ENCODE measurements at places on chromosomes 6 and 20. TPM values are rescaled to one million over a fixed set of nuclear protein-coding genes. Genes with fewer than 3 reads are reported as not detected.

GRCh38 chr20:46416421-46416820 lies 10.0 kb upstream of the ELMO2 start:
- no peaks in the 10 kb centered on the region for H3K36me3 ChIP-seq
- H3K27me3 ChIP-seq = no peaks in the 10 kb centered on the region
- H3K27ac ChIP-seq = no peak overlapping the region
- H3K4me3 ChIP-seq = no peak overlapping the region

GRCh38 chr20:57383447-57384347 lies 7.5 kb upstream of the RBM38 start:
- peaks cover 17% of the 10 kb centered on the region for H3K36me3 ChIP-seq
- DNase-seq = no peak
- H3K4me3 ChIP-seq = no peak overlapping the region
- no peak overlapping the region for H3K27ac ChIP-seq

SNAI1 gene
- total RNA-seq = 64.4 TPM

BMP6 gene
- 16.0 TPM for total RNA-seq

- H3K27me3 ChIP-seq = no peaks in the 10 kb centered on the region
- H3K36me3 ChIP-seq = no peaks in the 10 kb centered on the region
- H3K4me1 ChIP-seq = peaks cover 8% of the 10 kb centered on the region
- no peak overlapping the region for H3K4me3 ChIP-seq
Observed at GRCh38 chr6:39224523-39225182, 4.6 kb downstream of the KCNK5 start.

EDN1 gene
- total RNA-seq = 27.8 TPM

DNA sequence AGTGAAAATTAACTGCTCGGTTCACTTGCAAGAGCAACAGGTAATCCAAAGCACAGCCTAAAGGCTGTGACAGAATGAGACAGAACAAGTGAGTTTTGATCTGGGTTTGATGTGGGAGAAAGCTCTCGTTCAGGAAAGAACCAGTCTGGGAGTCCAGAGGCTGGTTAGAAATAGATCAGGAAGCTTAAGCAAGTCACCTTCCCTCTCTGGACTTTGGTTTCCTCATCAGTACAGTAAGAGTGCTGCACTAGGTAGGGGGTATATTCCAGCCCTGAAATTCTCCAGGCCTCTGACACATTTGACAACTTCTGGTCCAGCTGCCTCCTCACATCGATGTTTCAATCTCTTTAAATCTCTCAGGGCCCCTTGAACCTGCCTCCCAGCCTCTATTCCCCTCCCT lies 33.7 kb upstream of the MDGA1 start:
- H3K27ac ChIP-seq = no peak overlapping the region
- no peak overlapping the region for H3K4me3 ChIP-seq
- no peaks in the 10 kb centered on the region for H3K36me3 ChIP-seq
- no peaks in the 10 kb centered on the region for H3K27me3 ChIP-seq
- H3K4me1 ChIP-seq = no peaks in the 10 kb centered on the region

- H3K4me1 ChIP-seq = no peaks in the 10 kb centered on the region
- no peak overlapping the region for H3K27ac ChIP-seq
- no peak overlapping the region for H3K4me3 ChIP-seq
- no peaks in the 10 kb centered on the region for H3K27me3 ChIP-seq
- no peaks in the 10 kb centered on the region for H3K36me3 ChIP-seq
Observed at GRCh38 chr6:168090706-168091105, 11.7 kb upstream of the FRMD1 start.

OR2H1 gene
- total RNA-seq = not detected

- H3K4me1 ChIP-seq = no peaks in the 10 kb centered on the region
- H3K27me3 ChIP-seq = no peaks in the 10 kb centered on the region
- no peak for DNase-seq
- no peak overlapping the region for H3K27ac ChIP-seq
Observed at GRCh38 chr6:111957623-111958315, 84.5 kb upstream of the FYN start.

DNA sequence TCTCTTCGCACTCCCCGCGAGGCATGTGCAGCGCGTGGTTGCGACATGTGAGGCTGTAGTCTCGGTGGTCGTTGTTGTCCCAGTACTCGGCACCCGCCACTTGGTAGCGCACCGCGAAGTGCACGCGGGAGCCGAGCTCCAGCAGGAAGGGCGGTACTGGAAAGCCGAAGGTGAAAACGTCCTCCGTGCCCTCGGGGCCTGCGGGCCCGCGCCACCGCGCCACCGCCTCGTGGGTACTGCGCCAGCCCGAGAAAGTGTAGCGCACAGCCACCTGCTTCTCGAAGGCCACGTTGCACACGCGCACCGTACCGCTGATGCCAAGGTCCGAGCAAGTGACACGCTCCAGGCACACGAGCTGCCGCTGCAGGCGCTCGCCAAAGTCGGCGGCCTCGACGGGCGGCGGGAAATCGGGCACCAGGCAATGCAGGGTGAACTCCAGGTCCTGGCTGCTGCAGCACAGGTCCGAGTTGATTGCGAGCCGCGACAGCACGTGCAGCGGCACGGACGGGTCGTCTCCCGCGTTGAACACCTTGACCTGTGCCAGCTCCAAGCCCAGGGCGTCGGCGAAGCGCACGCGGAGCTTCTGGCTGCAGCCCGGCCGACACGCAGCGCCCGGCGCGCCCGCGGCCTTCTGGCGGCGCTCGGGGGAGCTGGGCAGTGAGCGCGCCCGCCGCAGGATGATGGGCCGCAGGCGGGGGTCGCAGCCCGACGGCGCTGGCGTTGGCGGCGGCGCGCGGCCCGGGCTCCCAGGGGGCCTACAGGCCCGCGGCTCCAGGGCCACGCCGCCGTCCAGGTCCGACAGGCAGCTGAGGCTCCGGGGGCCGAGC lies 840 bp downstream of the PPP1R3D start:
- no peak for DNase-seq
- peak overlapping the region; percentile 79 for H3K4me3 ChIP-seq
- peaks cover 9% of the 10 kb centered on the region for H3K36me3 ChIP-seq
- H3K27me3 ChIP-seq = no peaks in the 10 kb centered on the region

DNA sequence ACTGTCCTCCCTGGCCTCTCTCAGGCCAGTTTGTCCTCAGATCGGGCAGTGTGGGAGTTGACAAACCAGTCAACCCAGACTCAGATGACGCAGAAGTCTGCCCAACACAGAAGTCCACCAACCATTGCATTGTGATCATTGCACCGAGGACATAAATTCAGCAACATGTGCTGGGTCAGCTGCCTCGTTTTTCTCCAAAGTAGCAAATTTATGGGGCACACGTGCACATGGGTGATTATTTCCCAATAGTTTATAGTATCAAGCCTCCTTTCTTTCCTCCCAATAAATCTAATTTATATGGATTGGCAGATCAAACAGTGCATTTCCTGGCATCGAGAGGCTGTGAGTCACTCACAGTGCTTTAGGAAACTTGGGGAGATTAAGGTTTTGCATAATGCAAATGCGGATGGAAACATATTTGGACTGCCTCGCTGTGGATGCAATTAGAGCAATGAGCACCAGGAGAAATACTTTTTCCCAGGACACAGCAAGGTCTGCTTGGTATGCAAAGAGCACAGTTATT lies 413.7 kb upstream of the SULF2 start:
- H3K27ac ChIP-seq = no peak overlapping the region
- H3K36me3 ChIP-seq = no peaks in the 10 kb centered on the region
- H3K27me3 ChIP-seq = no peaks in the 10 kb centered on the region
- no peak for DNase-seq
- no peaks in the 10 kb centered on the region for H3K4me1 ChIP-seq

PDE10A gene
- total RNA-seq = 2.0 TPM

DNA sequence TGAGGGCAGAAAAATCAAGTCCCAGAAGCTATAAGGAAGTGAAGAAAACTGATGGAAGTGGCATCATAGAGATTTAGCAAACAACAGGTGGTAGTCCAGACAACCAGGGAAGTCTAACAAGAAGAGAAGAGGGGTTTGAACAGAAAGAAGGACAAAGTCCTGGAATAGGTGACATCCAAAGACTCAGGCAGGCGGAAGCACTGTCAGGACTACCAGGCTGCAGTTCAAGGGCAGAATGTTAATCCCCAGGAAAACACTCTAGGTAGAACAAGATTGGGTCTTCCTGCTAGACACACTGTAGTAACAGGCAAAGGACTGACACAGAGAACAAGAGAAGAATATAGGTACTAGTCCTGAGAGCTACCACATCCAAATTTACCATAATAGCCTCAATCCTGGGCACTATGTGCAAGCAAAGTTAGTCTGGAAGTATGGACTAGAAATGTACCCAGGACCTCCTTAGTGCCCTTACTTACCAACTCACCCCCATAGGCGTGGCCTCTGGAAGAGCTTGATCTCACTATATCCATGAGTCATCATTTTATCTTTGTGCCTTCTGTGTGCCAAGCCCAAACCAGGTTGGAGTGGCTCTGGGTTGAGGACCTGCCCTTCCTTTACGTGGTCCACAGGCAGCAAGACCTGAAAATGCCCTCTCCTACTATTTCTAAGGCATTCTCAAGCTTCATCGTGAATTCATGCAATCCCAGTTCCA lies 2.2 kb upstream of the EPB41L2 start:
- H3K27me3 ChIP-seq = no peaks in the 10 kb centered on the region
- no peaks in the 10 kb centered on the region for H3K36me3 ChIP-seq
- no peak overlapping the region for H3K4me3 ChIP-seq
- H3K27ac ChIP-seq = no peak overlapping the region
- H3K4me1 ChIP-seq = peaks cover 3% of the 10 kb centered on the region

PBOV1 gene
- total RNA-seq = not detected

GABRR1 gene
- total RNA-seq = not detected

LAMA4 gene
- 49.0 TPM for total RNA-seq

DNA sequence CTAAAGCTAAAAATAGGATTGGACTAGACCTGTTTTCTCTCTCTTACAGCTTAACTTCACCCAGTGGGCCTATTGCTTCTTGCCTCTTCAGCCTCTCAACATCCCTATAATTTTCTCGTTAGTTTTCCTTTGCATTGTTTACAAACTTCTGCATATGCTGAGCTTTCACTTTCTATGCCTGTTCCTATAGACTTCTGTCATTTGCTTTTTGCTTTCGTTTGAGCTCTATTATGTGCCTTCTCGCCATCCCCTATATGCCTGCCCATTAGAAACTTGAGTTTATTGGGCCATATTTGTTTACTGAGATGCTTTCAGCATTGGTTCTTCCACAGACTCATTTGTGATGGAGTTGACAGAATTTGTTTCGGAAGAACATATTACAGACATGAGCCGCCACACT lies 40.9 kb downstream of the NCOA7 start:
- peaks cover 6% of the 10 kb centered on the region for H3K4me1 ChIP-seq
- no peak for DNase-seq
- no peak overlapping the region for H3K4me3 ChIP-seq
- no peaks in the 10 kb centered on the region for H3K36me3 ChIP-seq
- H3K27ac ChIP-seq = no peak overlapping the region
- H3K27me3 ChIP-seq = no peaks in the 10 kb centered on the region

DNA sequence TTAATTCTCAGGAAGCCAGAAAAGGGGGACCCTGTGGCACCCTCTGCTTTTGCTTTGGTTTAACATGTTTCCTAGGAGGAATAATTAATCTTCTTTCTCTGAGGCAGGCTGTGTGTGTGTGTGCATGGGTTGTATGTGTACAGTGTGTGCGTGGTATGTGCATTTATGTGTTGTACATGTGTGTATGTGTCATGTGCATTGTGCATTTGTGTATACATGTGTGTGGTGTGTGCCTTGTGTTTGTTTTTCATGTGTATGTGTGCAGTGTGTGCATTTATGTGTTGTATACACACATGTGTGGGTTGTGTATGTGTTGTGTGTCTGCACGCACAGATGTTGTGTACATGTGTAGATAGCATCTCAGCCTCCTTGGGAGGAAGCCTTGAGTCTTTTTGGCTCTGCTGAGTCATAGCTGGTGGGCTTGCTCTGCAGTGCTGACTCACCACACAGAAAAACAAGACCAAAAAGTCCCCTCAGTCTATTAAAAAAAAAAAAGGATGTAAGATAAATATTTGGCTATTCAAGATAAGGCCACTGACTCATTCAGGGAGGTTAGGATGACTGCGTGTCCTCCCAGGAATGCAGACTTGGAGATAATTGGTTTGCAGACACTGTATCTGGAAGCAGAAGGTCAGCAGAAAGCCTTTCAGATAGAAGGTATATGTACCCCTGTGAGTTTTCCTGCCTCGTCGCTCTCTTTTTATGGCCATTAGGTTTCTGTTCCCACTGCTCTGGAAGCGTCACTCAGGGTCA lies 58.6 kb downstream of the SYNJ2 start:
- peak overlapping the region; percentile 95 for H3K27ac ChIP-seq
- peaks cover 43% of the 10 kb centered on the region for H3K4me1 ChIP-seq
- H3K27me3 ChIP-seq = no peaks in the 10 kb centered on the region

MDFI gene
- 94.7 TPM for total RNA-seq

DNA sequence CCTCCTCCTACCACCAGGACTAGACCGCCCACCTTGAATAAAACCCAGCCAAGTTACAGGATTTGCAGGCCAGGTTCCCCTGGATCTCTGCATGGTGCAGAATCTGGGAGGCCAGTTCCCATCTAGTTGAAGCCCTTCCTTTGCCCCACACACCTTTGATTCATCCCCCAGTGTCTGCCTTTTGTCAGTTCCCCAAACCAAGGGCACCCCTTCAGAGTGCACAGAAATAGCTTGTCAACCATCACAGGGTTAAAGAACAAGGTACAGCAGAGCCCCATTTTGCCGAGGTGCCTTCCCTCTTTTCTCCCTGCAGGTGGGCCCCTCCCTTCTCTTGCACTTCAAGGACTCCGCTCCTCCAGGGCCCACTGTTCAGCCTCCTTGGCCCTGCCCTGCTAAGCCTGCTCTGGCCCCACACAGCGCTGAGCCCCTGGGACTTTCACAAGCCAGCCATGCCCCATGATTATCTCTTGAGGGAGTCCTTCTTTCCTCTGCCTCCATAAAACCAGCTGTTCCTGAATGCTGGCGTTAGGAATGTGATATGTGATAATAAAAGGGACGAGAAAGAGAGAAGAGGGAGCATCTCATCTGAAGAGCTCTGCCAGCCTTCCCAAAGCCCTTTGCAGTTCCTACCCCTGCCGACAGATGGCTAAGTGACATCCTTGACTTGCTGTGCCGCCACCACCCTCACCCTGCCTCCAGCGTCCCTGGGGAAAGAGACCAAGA lies 280.3 kb downstream of the CDC5L start:
- H3K27me3 ChIP-seq = no peaks in the 10 kb centered on the region
- H3K27ac ChIP-seq = no peak overlapping the region
- DNase-seq = no peak
- H3K4me1 ChIP-seq = no peaks in the 10 kb centered on the region
- no peaks in the 10 kb centered on the region for H3K36me3 ChIP-seq

GRCh38 chr6:104623052-104623690 lies 236.5 kb downstream of the HACE1 start:
- no peak overlapping the region for H3K27ac ChIP-seq
- H3K27me3 ChIP-seq = no peaks in the 10 kb centered on the region
- H3K4me1 ChIP-seq = no peaks in the 10 kb centered on the region

GRCh38 chr6:2891768-2892170 lies 11.3 kb downstream of the SERPINB9 start:
- DNase-seq = no peak
- H3K27me3 ChIP-seq = no peaks in the 10 kb centered on the region
- H3K4me1 ChIP-seq = no peaks in the 10 kb centered on the region

HMGCLL1 gene
- total RNA-seq = 0.21 TPM
